ENCODE measurements at places on chromosomes 11 and 22.

DNA sequence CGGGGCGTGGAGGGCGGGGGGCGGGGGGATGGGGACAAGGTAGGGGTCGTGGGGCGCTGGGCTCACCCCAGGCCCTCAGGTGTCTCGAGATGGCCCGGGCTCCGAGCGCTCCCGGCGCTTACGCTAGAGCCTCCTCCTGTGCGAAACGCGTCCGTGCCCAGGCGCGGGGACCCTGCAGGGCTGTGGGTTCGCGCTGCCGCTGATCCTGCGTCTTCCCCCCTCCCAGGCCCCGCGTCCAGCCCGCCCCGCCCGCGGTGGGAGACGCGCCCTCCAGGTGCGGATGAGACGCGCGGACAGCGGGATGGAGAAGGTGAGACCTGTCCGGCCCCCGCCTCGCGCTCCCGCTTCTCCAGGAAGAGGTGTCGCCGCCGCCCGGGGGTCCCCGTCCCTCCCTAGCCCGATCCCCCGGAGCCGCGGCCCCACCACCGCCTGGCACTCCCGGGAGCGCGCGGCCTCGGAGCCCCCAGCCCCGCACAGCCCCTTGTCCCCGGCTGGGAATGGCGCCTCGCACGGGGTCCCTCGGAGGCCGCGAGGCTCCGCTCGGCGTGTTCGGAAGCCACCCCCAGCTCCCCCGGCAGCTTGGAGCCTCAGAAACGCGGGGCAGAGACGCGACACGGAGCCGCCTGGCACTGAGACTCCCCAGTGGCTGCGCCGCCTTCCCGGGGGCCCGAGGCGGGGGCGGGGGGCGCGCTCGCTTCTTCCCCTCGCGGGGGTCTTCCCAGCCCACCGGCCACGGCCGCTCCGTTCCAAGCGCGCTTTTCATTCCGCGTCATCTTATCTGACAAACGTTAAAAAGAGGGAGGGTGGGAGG lies 27.6 kb upstream of the TOLLIP start:
- DNase-seq: no peak

- DNase-seq: peak; percentile 38
Observed at GRCh38 chr11:102269927-102270326, 47.4 kb upstream of the BIRC3 start.

GRCh38 chr22:37018815-37019308 lies 385 bp downstream of the TST start:
- peak; percentile 53 for DNase-seq

GRCh38 chr11:45641961-45642360 lies 23.5 kb downstream of the CHST1 start:
- DNase-seq: no peak

DNA sequence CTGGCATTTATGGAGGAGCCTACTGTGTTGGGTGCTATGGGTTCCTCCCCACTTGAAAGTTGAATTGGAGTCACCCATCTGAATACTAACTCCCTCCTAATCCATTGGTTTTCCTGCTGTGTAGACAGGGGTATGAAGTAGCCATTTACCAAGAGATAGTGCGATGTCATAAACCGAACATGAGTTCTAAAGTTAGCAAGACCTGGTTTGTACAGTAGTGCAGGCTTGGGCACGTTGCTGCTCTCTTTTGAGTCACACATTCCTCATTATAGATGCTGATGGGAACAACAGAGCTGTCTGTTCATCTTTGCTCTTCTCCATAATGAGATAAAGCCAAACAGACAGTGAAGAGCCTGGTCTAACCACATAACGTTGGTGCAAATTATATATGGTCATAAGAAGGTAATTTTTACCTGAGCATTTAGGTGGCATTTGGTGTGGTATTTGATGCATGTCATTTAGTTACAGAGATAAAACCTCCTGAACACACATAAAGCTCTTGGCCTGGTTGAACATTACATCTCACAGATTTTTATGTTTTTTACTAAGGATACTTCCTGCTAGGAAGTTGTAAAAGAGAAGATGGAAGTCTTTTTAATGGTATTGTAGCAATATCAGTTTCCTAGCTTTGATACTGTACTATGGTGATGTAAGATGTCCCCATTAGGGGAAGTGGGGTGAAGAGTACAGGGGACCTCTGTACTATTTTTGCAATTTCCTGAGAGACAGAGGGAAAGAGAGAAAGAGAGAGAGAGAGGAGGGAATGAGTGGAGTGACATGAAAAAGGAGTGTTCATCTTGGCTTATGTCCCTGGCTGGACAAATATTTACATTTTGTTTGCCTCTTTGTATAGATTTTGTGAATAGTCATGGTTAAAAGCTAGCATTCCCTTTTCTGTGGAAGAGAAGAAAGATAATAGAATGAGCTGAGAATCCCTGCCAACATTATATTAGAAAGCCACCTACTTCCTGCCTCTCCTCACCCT lies 27.9 kb downstream of the GRAP2 start:
- no peak for DNase-seq

DNA sequence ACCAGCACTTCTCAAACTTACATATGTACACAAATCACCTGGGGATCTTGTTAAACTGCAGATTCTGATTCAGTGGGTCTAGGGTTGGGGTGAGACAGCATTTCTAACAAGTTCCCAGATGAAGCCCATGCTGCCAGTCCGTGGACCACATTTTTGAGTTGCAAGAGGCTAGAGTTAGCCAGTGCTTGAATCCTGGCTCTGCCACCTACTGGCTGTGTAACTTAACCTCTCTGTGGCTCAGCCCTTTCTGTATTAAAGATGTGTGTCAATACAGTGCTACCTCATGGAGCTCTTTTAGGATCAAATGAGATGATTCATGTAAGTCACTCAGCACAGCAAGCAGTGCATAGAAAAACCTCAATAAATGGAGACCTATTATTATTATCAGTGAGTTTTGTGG lies 90.2 kb upstream of the ISX start:
- DNase-seq: no peak

- no peak for DNase-seq
Observed at GRCh38 chr11:69001243-69002081, 11.6 kb downstream of the MRGPRF start.

DNA sequence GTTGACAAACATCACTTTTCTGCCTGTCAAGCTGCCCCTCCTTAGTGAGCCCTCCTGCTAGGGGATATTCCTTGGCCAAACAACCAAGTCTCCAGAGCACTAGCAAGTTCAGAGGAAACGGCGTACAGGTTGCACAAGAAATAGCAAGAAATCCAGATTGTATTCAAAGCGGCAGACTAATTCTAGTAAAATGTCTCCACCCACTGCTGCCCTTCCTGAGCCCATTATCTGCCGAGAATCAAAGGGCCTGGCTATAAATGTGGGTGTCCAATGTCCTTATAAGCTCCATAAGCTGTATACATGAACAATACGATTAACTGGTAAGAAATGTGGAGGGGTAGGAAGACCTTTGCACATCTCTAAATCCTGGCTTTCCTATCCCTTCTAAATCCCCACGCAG lies 44.0 kb upstream of the AKIP1 start:
- peak; percentile 19 for DNase-seq

DNA sequence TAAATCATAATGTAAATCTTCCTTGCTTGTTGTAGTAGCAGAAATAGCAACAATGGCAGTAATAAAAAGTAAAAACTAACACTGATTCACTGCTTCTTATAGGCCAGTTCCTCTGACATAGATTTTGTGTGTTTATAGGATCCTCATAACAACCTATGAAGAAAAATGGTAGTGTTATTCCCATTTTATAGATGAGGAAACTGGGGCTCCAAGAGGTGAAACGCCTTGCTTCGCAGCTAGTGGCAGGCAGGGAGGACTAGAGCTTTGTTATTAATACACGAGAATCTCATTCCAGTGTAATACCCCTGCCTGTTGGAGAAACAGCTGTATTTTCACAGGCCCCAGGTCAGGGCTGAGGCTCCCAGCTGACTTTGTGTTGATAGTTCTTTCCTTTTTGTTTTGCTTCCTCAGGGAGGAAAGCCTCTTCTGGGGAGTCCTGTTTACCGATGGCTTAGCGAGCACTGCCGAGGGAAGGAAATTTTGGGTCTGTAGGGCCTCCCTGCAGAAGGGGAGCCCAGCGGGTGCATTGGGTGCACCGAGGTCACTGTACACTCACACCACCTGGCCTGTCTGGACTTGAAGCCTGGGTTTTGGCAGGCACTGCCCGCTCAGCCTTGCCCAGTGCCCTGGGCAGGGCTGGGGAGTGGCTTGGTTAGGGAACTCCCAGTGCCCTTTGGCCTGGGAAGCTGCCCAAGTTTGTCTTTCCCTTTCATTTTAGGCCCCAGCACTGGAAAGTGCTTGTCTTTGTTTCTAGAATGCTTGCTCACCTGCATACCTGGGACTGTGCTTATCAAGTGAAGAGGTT lies 13.5 kb downstream of the KIAA1671 start:
- no peak for DNase-seq

DNA sequence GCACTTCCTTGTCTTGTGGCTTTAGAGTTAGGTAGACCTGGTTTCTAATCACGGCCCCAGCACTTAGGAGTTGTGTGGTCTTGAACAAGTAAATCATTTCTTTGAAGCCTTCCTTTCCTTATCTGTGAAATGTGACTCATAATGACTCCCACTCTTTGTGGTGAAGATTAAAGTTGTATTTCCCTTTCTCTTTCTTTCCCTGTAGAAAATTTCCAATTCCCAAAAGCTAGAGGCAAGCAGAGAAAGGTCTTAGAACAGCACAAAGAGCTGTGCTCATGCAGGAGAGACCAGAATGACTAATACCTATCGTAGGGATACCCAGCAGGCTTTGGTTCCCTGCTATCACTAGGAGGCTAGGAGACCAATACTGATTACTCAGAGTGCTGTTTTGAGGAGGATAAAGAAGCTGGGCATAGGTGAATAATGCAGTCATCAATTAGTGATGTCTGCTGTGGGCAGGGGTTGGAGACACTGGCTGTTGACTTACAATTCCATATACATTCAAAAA lies 270.7 kb upstream of the SYN3 start:
- DNase-seq: peak; percentile 84

GRCh38 chr22:46193898-46194310 lies 43.6 kb downstream of the PPARA start:
- DNase-seq: peak; percentile 14

- no peak for DNase-seq
Observed at GRCh38 chr11:113401718-113402117, 14.1 kb downstream of the ANKK1 start.

- DNase-seq: no peak
Observed at GRCh38 chr22:41333806-41334205, 32.5 kb downstream of the ZC3H7B start.

DNA sequence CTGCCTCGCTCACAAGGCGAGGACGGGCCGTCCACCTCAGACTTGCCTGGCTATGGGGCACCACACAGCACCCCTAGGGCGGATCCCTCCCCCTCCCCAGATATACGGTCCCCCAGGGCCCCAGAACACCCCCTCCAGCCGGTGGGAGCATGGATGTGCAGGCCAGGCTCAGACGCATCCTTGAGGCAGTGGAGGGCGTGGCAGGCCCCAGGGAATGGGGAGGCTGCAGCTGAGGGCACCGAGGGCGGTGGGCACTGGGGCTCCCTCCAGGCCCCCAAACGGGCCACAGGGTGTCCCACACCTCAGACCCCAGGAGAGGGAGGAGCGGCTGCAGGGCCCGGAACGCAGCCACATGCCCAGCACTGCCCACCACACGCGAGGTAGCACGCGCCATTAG lies 12.1 kb downstream of the TTLL8 start:
- no peak for DNase-seq

DNA sequence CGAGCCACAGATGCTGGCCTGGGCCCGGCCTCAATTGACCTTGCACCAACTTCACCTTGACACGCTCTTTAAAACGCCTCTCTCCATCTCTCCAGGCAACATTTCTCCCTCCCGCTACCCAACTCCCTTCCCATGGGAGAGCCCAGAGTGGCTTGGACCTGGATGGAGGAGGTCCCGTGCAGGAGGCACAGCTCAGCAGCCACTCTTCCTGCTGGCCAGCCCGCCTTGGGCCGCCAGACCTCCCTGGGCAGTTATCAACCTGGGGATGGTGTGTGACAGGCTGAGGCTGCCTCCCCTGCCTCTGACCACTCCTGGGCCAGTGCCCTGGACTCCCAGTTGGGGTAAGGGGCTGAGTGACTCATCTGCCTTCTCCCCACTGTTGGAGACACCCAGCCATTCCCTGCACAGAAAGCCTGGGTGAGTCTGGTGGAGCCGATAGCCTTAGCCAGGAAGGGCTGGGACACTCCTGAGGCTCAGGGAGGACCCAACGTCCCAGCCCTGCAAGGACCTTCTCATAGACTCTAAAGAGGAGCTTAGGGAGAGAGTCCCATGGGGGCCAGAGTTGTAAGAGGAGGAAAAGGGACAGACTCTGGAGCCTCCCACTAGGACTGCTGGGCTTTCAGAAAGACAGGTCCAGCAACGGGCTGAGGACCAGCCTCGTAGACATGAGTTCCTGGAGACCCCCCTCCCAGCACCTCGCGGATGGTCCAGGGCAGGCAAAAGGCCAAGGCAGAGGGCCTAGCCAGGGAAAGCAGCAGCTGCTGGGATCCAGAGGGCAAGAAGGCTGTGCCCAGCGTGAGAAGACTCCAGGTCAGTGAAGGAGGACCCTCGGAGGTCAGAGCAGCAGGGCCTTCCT lies 131.7 kb downstream of the CEP164 start:
- DNase-seq: no peak

DNA sequence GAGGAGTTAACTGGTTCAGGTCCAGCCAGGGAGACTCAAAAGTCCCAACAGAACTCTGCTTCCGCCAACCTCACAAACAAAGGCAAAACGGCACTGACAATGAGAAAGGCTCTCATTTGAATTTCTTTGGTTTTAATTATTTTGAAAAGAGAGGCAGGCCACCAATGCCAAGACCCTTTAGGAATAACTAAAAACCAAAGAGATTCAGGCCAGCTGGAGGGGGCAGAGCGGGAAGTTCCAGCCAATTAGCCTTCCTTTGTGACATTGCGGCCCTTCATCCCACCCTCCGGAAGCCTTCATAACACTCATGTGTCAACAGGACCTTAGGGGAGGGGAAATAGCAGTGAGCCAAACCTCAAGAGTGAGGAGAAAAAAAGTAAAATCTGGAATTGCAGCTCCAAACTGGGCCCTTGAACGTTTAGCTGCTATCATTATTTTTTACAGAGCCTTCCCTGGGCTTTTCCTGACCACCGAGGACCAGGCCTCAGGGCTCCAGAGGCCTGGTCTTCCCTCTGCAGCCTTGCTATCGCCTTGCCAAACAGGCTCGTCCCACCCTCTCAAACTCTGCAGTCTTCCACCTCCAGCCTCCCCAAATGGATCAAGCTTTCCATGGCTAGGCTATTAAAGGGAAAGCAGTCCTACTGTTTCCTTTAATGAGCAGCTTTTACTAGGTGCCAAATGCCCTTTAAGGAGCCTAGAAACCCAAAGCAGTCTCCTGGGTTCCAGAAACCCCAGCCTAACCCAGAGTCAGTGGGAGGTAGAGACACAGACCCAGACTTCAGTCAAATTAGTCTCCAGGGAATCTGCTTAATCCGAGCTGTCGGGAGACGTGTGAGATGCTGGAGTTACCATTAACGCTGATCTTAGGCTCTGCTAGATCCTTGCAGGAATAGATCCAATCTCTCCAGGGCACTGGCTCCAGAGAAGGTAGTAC lies 114.2 kb downstream of the CCDC34 start:
- DNase-seq: no peak

GRCh38 chr11:16741473-16741872 lies 3.0 kb downstream of the C11orf58 start:
- DNase-seq: no peak

DNA sequence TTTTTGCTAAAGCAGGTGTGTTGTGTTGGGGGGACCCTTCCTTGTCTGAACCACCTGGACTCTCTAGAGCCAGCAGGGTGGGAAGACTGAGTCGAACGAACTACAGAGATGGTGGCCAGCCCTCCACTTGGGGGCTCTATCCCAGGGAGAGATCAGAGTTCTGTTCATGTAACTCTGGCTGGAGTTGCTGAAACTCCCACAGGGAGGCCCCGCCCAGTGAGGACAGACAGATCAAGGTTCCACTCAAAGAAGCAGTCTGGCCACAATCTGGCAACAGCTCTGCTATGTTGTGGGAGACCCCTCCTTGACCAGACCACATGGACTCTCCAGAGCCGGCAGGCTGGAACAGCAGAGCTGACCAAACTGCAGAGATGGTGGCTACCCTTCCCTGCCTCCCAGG lies 20.2 kb upstream of the OR5AK2 start:
- no peak for DNase-seq

Measured in fibroblast of the aortic adventitia (primary cell).